ENCODE measurements at places on chromosomes 4 and X. TPM values are rescaled to one million over a fixed set of nuclear protein-coding genes. Genes with fewer than 3 reads are reported as not detected.
A peak's percentile ranks its signal among the peaks of the same experiment; 100 is the strongest.

DNA sequence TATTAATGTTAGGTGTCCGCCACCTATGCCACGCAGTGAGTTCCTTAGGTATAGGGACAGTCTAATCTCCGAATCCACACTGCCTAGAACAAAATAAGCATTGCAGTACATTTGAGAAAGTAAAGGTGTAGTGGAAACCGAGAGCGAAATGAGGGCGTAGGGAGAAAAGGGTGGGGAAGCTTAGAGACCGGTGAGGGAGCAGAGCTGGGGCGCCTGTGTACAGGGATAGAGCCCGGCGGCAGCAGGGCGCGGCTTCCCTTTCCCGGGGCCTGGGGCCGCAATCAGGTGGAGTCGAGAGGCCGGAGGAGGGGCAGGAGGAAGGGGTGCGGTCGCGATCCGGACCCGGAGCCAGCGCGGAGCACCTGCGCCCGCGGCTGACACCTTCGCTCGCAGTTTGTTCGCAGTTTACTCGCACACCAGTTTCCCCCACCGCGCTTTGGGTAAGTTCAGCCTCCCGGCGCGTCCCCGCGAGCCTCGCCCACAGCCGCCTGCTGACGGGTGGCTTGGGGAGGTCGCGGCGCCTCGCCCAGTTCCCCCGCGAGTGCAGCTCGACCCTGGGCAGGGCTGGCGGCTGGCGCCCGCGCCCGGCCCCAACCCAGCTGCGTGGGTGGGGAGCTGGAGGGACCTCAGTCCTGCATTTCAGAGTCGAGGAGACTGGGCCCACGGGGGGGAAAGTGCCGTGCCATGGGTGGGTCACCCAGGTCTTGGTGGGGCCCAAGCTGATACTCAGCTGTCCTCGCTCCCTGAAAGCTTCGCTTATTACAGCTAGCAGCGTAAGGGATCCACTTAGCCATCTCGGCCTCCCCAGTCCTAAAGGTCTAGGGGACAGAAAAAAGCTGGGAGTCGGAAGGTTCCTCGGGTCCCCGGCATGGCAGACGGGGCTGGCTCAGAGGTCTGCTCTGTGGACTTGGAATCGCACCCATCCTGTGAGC, at the start of gene ANXA3:
Gene ANXA3, plus strand, starts transcription at position 351 of the 932 bp plus-strand sequence. CDS start 2,704 bp downstream, outside the sequence.
- DNase-seq: peak; percentile 41

MTTP gene
- 193 TPM for total RNA-seq

DNA sequence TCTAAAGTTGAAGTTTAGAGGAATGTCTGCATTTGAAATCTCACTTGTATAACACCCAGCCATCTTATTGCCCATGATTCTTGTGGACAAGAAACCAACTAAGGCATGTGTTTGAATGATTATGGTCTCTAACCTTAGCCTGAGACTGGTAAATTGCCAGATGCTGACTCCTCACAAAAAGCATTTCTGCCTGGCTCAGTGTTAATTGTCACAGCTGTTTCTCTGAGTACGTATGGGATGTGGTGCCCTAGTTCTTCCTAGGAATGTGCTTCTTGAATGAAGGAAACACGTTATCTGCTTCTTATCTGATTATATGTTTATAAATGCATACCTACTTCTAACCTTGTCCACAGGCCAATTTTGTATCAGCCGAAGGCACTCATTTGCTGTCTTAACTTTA, 63.1 kb upstream of the NDP start:
- DNase-seq: no peak

DNA sequence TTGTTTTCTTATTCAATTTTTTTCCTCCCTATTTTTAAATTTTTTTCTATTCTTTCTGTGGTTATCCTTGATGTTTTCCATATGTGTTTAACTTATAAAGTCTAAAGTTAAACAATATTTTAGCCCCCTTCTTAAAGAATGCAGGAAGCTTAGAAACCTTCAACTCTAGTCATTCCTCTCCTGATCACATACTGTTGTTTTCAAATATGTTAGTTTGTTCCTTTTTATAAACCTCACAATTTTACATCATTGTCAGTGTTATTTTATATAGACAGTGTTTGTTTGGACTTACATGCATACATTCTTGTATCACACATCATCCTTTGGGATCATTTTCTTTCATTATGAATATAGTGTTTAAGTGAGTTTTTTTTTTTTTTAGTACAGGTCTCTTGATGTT, 31.6 kb downstream of the KANTR start:
- no peak for DNase-seq

FREM3 gene
- not detected for total RNA-seq

All from liver (tissue), 10 donors.